ENCODE measurements at places on chromosomes 2 and 18.

DNA sequence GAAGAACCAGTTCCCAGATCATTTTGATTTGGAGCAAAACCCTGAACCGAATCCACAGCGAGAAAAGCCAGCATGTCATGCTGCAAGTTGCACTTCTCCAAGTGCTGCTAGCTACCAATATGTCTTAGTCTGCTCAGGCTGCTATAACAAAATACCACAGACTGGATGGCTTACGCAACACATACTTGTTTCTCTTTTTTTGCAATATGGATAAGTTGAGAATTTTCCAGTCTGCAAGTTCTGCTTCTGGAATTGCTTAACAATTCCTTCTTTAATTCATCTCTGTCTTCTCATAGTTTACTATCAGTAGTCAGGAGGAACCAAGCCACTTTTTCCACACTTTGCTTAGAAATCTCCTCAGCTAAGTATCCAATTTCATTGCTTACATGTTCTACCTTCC is 105.9 kb upstream of the RBBP8 start:
- DNase-seq, result no peak

DNA sequence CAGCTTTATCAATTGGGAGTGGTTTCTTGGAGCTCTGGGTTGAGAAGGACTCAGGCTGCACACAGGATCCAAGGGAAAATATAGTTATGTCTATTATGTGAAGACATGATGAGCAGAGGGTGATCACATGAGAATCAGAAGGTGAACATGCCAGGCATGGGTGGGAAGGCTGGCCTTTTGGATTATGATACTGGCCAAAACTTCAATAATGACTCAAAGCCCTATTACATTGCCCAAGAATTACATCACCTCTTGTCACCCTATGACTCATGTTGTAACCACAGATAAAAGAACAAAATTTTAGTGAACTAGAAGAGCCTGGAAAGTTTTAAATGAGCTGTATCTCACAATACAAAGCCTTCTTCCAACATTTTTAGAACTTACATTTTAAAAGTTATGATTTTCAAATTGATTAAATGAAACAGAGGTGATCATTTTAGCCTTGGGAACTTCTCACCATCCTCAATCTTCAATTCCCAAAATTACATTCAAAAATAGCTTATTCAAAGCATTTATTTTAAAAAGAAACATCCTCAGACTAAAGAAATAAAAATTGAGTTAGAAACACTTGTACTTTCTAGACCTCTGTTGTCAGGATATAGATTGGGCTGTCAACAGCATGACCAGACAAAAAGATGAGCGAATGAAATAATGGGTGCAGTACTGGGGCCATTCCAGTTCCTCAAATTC is 428.3 kb downstream of the MBD2 start:
- DNase-seq, result peak; percentile 10

GRCh38 chr18:24272229-24272525 is 125.4 kb downstream of the OSBPL1A start:
- DNase-seq, result no peak

DNA sequence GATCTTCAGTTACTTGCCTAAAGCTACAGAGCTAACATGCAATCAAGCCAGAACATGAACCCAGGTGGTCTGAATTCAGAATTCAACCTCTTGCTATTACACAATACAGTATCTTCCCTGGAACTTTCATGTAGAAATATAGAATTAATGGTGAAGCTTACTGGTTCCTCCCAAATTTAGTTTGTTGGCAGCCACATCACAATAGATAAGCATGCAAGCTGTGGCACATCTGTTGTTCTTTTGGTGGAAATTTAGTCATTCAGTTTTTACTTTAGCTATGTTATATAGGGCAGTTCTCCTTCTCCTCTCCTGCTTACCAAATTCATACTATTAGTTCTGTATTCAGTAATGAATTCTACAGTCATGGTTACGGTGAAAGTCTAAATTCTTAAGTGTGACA is 101.0 kb upstream of the RNF152 start:
- DNase-seq, result no peak

GRCh38 chr2:222269132-222269531 is 29.7 kb downstream of the PAX3 start:
- DNase-seq, result no peak

DNA sequence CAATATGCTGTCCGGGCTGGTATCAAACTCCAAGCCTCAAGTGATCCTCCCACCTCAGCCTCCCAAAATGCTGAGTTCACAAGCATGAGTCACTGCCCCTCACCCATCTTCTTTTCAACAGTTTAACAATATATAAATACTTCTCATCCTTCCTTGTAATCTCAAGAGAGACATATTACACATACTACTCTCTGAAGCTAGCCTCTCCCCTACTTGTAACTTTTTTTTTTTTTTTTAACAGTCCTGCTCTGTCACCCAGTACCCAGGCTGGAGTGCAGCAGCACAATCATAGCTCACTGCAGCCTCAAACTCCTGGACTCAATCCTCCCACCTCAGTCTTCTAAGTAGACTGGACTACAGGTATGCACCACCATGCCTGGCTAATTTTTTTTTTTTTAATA is 5.7 kb downstream of the GFPT1 start:
- no peak for DNase-seq

DNA sequence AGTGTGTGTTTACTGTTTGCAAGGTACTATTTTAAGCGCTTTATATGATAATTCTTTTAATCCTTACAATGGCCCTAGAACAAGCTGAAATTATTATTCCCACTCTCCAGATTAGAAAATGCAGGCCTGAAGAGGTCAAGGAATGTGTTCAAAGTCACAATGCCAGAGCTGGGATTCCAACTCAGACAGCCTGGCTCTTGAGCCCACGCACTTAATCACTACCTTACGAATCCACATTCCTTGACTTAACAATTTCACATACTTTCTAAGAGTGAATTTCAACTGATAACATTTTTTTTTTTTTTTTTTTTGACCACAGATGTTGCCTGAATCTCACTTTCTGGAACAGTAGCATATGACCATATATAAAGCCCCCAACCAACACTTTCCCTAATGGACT is 400.3 kb downstream of the NCKAP5 start:
- no peak for DNase-seq
